ENCODE measurements at places on chromosomes 2 and 18.

- no peak for DNase-seq
These were observed 184.8 kb downstream of the CAMKMT start for GRCh38 chr2:44546459-44547127.

DNA sequence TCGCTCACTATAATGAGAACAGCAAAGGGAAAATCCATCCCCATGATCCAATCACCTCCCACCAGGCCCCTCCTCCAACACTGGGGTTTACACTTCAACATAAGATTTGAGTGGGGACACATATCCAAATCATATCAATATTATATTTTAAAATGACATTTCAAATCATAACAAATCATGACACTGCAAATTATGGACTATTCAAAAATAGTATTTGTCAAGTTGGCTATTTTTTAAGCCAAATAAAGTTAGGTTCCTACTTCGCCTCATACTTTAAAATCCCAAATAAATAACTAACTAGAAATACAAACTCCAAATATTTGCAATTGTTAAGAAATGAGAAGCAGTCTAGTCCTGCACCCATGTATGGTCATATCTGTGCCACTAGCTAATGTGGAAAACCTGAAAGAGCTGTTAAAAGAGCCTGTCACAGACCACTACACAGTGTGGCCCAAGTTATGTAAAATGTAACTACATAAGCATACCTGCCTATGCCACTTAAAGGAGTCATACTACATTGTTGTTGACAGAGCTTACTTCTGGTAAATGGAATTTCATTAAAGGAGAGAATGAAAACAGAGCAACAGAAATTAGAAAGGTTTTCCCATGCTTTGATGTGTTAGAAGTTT, 334.7 kb upstream of the GULP1 start:
- DNase-seq: no peak

DNA sequence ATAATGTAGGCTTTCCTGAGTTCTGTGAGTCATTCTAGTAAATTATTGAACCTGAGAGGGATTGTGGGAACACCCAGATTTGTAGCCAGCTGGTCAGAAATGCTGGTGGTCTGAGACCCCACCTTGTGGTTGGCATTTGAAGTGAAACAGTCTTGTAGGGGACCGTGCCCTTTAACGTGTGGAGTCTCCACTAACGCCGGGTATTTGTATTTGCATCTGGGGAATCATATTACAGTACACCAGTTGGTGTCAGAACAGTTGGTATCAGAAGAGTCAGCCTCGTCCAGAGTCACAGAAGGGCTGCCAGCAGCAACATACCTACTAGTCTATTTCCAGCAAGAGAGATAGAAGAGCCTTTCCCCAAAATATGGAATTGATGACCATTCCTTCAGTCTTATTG, 38.3 kb upstream of the PTPN4 start:
- no peak for DNase-seq

DNA sequence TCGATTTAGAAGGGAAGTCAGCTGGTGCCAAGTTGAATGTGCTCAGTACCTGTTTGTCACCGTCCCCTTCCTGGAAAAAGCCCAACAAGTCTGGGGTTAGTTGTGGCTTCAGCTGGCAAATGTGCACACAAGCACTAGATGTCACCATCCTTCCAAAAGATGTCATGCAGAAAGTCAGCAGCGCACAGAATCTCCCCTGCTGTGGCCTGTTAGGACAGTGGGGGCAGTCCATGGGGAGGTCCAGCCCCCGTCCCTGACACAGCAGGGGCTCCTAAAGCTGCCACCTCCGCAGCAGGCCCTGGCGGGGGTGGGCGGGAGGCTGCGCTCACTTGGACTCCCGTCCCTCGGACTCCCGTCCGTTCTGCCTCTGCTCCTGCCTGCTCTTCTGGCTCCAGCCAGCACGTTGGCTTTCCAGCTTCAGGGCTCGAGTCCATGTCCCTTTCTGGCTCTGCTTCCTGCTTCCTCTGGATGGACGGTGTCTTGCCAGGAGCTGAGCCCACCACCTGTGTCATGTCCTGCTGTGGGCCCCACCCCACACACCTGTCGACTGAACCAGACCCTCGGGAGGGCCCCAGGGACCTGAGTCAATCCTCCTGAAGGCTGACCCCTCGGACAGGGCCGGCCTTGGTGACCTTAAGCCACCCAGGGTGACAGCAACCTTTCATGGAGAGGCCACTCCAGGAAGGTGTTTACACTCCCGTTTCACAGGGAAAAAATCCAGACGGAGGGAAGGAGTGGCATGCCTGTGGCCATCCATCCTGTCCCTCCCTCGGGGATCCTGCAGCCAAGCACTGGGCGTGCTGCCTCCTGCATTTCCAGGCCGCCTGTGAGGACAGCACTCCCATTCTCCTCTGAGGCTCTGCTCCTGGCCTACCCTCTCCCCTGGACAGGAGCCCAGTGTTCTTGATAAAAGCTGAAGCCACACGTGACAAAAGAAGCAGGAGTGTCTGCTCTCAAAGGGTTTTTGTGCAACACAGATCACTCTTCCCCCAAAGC, 8.5 kb downstream of the RAB17 start:
- no peak for DNase-seq

GRCh38 chr2:229267080-229267479, 4.0 kb downstream of the PID1 start:
- no peak for DNase-seq

DNA sequence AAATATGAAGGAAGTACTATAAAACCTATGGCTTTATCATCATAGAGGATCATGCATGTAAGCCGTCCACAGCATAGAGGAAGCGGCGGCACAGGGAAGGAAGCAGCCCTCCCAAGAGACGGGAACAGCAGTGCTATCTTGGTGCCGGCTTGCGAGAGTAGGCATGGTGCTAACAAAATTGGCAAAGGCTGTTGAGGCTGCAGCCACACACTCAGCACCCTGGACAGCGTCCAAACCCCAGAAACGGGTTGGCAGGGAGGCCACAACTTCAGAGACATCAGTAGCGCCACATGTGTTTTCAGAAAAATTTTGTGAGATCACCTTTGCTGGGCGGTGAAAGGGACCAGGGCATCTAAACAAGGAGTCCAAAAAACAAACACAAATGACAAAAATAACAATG, 37.7 kb downstream of the NETO1 start:
- DNase-seq: no peak

DNA sequence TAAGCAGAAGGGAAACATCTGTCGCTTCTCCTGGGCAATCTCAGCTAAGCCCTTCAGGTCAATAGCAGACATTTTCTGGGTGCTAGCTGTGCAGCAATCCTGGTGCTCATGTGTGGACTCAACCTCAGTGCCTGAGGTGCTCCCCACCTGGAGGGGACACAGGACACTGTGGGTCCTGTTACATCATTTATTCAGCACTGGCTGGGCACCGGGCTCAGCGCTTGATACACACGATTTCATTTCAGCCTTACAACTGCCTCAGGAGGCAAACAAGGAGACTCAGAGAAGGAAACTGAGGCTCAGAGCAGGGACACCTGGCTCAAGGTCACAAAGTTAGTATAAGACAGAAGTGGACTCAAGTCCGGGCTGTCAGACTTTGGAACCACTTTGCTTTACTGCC, 46.7 kb downstream of the MARCO start:
- DNase-seq: no peak

DNA sequence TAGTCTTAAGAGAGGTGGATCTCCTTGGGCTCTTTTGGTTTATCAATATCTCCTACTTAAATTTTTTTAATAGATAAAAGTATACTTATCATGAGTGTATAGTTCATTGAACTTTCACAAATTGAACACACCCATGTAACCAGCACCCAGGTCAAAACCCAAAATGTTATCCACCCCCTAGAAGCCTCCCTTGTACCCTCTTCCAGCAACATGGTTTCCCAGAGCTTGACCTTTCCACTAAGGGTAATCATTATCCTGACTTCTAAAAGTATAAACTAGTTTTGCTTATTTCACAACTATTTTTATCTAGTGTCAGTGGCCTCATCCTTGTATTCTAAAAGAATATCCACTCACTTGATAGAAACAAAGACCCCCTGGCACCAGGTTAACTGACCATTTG, 106.8 kb downstream of the MDH1 start:
- DNase-seq: no peak

DNA sequence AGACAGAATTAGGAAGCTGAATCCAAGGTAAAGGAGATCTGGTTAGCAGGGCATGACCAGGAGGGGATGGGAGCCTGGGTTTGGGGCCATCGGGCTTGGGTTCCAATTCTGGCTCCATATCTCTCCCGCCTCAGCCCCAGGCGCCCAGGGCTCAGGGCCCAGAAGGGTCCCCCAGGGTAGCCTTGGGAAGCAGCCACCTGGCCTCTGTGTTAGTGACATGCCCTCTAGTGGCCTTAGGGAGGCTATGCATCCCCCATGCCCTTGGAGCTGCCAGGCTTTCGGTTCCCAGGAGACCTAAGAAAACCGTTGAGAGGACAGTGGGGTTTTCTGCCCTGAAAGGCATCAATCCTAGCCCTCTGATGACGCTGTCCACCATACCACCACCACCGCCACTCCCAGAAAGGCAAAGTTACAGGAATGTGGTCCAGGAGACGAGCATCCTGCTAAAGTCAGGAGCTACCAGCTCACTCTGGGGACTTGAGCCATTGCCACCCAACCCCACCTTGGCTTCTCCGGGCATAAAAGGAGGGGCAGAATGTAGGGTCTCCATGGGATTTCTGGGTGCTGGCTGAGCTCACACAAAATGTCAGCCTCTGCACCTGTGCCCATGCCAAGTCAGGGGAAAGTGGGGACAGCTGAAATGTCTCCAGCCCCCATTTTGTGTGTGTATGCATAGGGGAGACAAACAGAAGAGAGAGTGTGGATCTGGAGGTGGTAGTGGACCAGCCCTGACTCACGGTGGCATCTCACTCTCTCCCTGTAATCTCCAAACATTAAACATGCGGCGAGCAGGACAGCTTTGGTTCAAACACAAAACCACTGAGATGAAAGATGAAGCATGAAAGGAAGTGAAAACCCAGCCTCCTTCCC, 56.5 kb downstream of the EMX1 start:
- peak; percentile 11 for DNase-seq

DNA sequence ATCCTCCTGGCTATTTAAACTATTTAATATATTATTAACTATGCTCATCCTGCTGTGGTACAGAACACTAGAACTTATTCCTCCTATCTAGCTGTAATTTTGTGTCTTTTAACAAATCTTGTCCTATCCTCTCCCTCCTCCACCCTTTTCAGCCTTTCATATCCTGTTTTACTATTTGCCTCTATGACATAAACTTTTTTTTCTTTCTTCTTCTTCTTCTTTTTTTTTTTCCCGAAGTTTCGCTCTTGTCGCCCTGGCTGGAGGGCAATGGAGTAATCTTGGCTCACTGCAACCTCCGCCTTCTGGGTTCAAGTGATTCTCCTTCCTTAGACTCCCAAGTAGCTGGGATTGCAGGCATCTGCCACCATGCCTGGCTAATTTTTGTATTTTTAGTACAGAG, 201.5 kb downstream of the LPIN1 start:
- DNase-seq: no peak

GRCh38 chr2:169298007-169298406, 64.3 kb downstream of the LRP2 start:
- DNase-seq: no peak

GRCh38 chr18:47689371-47689770, 241.1 kb downstream of the SMAD2 start:
- no peak for DNase-seq

DNA sequence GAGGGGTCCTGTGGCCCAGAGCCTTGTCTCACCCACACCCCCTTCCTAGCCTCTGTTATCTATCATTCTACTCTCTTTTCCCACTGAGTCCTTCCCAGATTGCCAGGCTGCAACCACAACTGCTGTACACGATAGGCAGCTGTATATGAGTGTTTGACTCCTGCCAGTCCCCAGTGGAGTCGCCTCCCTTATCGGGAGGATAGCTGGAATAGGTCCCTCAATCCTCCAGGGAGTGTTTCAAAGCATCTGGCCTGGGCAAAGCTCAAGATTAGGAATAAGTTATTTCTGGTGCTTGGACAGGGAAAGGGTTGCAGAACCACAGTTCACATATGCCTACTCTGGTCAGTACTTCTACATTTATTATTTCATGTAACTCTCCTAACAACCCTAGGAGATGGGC, 4.8 kb downstream of the MSGN1 start:
- no peak for DNase-seq

GRCh38 chr2:167135706-167136105, 247.4 kb downstream of the XIRP2 start:
- DNase-seq: no peak

DNA sequence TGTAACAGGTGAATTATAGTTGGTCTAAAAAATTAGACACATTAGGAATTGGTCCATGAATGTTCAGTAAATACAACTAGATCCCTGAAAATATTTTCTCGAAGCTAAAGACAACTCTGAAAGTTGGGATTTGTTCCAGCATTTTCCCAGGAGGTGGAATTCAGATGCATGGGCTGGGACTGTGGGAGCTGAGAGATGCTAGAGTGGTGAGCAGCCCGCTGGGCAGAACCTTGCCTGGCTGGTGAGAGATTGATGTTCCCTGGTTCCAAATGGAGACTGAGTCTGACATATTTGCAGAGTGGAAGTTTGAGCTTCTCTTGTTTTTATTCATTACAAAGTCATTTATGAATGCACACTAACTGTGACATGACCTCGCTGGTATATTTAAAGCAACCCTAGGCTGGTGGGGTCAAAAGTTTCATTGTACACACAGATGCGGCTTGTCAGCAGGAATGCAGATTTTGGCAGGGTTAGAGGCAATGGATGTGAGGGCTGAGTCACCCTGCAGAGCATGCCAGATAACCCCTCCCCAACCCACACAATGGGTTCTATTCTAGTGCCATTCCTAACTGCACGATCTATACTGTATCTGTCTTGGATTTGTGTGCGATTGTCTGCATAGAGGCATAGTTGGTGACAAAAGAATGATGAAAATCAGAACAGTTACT, 23.5 kb upstream of the TMEM178A start:
- peak; percentile 71 for DNase-seq

GRCh38 chr2:160510617-160511016, 17.0 kb upstream of the RBMS1 start:
- DNase-seq: no peak

- DNase-seq: no peak
These were observed 72.3 kb downstream of the CCDC138 start for GRCh38 chr2:108858894-108859293.

DNA sequence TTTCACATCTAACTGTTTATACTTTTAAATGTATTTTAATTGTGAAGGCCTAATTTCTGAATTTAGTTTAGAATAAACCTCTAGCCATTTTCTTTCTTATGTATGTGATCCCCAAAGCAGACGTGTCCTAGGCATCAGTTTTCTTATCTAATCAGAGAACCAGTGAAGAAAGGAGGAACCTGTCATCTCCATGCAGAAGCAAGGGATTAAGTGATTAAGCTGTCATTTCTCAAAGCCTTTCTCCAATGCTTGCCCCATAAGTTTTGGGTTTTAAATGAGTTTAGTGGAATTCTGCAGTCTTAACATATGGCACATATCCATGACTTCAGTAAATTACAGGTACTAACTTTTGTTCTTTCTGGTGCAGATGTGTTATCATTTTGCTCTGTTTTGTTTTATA, 190.4 kb downstream of the PLCL1 start:
- no peak for DNase-seq

GRCh38 chr2:47181176-47181575, 26.1 kb upstream of the STPG4 start:
- no peak for DNase-seq

- DNase-seq: no peak
These were observed 177.2 kb upstream of the CRIM1 start for GRCh38 chr2:36178384-36178783.

Data from keratinocyte (primary cell).